ENCODE measurements at places on chromosomes 2 and 18. TPM values are rescaled to one million over a fixed set of nuclear protein-coding genes. Genes with fewer than 3 reads are reported as not detected.

The XIRP2 gene
- total RNA-seq: 0.02 TPM

The WDR12 gene
- 33.0 TPM for total RNA-seq

The SERPINB12 gene
- not detected for total RNA-seq

The HOXD10 gene
- total RNA-seq: 9.3 TPM

The SLC38A11 gene
- 0.62 TPM for total RNA-seq

The CFAP210 gene
- not detected for total RNA-seq

The MDH1B gene
- 1.2 TPM for total RNA-seq

The REG3A gene
- total RNA-seq: not detected

The PLCL1 gene
- not detected for total RNA-seq

The LRRTM1 gene
- total RNA-seq: not detected

The SP140 gene
- 2.0 TPM for total RNA-seq

The C2orf15 gene
- total RNA-seq: 0.39 TPM

The SLC9A2 gene
- total RNA-seq: 0.05 TPM

The GLI2 gene
- 0.76 TPM for total RNA-seq

The FBXO48 gene
- 0.91 TPM for total RNA-seq

The CAVIN2 gene
- 0.64 TPM for total RNA-seq

The FAM110C gene
- not detected for total RNA-seq

The STK17B gene
- 11.8 TPM for total RNA-seq

The CD28 gene
- total RNA-seq: not detected

The ZSWIM2 gene
- total RNA-seq: not detected

The C2orf80 gene
- total RNA-seq: not detected

The GAREM1 gene
- 0.17 TPM for total RNA-seq

The IL1F10 gene
- not detected for total RNA-seq

The CABLES1 gene
- 9.0 TPM for total RNA-seq

The CHRND gene
- total RNA-seq: not detected

The PHLPP1 gene
- 12.5 TPM for total RNA-seq

The ASB18 gene
- total RNA-seq: not detected

The CRYBA2 gene
- total RNA-seq: not detected

The AQP12A gene
- not detected for total RNA-seq

The TTR gene
- total RNA-seq: not detected

The TBC1D8 gene
- 5.1 TPM for total RNA-seq

The LCT gene
- total RNA-seq: not detected

The ZDBF2 gene
- total RNA-seq: 9.1 TPM

The CD8B2 gene
- total RNA-seq: 0.10 TPM

The FZD7 gene
- 39.8 TPM for total RNA-seq

The TMEM18 gene
- 15.3 TPM for total RNA-seq

The MAP3K19 gene
- total RNA-seq: not detected

The ACMSD gene
- not detected for total RNA-seq

The GPR148 gene
- total RNA-seq: not detected

The CENPA gene
- total RNA-seq: 22.0 TPM

The FOXI3 gene
- total RNA-seq: not detected

The EVA1A gene
- 122 TPM for total RNA-seq

The MAB21L4 gene
- not detected for total RNA-seq

The PLB1 gene
- total RNA-seq: 1.5 TPM

The ASXL3 gene
- not detected for total RNA-seq

The C1QL2 gene
- total RNA-seq: not detected

The SPR gene
- 29.9 TPM for total RNA-seq

The SH3YL1 gene
- total RNA-seq: 12.9 TPM

The MEIS1 gene
- 4.5 TPM for total RNA-seq

The STK39 gene
- total RNA-seq: 14.4 TPM

The LIMS4 gene
- total RNA-seq: 0.94 TPM

The ITGA4 gene
- 47.6 TPM for total RNA-seq

The CYP26B1 gene
- total RNA-seq: 6.8 TPM

Measured in M059J (cell line).